ENCODE measurements at places on chromosomes 2 and 18.

DNA sequence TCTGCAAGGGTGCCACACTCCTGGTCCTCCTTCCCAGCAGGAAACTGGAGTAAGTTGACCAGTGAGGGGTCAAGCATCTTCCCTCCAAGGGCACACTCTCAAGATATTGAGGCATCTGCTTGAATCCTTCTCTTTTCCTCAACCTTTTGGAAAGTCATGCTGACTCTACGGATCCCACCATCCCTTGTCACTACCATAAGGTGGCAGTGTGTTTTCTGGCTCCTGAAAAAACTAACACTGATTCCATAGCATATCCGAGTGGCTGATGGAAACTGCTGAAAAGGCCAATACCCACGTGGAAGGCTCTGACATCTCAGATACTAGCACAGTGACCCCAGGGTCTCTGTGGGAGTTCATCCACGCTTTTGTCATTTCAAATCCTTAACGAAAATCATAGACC lies 37.1 kb downstream of the GPR45 start:
- DNase-seq = no peak

GRCh38 chr2:234555616-234556249 lies 58.9 kb upstream of the ARL4C start:
- no peak for DNase-seq

DNA sequence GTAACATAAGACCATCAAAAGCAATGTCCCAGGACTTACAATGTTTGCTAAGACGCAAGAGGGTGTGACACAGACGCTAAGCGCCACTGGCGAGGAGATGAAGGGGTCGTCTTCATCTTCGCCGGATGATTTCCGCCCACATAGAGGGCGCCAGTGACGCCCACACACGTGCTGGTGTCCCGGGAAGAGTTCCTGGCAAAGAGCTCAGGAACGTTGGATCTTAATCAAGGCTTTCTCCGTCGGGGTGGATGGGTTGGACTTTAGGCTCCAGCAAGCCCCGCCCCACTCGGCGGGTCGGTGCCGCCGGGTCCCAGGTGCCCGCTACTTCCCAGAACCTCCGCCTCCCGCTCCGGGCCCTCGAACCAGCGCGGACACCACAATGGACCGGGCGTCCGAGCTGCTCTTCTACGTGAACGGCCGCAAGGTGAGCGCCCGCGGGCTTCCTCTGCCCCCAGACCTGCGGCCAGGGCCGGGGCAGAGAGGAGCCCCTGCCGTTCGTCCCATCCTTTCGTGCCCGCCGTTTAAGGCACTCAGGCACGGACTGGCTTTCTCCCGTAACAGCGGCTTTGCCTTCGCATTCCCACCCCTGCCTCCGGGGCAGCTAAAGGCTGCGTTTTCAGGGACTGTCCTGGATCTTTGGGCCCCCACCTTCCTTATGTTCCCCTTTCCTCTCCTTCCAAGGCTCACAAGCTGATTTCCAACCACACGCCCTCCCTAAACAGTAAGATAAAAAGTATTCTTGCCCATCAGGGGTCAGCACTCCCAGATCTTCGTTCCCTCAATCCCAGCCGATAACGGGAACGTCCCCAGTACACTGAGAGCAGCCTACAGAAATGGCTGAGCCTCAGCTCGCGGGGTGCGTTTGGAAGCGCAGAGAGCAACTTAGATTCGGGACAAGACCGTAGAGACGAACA lies at the start of gene AOX1:
TSS of gene AOX1 (plus strand) at position 285 of the 914 bp plus-strand sequence. CDS start at position 380, 95 bp downstream.
- DNase-seq = peak; percentile 10

GRCh38 chr2:45342-46130 lies 769 bp downstream of the FAM110C start:
- no peak for DNase-seq

GRCh38 chr2:64711252-64711800 lies 57.6 kb upstream of the SERTAD2 start:
- DNase-seq = no peak
